ENCODE measurements at places on chromosomes 1 and 21.

- DNase-seq = no peak
Observed at GRCh38 chr1:10860682-10861081, 64.2 kb upstream of the CASZ1 start.

GRCh38 chr1:105087506-105087905, 1337.8 kb downstream of the AMY1C start:
- DNase-seq = no peak

- no peak for DNase-seq
Observed at GRCh38 chr21:37414292-37415253, 48.0 kb downstream of the DYRK1A start.

DNA sequence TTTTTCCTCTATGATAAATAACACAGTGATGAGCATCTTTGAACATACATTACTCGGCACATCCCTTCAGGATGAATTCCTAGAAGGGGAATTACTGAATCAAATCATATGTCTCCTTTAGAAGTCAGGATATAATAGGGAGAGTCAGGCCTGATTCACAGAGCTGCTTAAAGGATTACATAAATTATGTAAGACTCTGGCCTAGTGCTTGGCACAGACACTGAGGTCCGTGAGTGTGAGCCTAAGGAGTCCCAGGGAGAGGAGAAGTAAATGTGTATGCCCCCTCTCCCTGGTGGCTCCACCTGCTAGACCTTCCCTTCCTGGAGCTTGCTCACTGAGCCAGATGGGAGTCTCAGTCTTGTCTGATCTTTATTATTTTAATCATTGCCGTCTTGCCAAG, 8.6 kb upstream of the FOXE3 start:
- no peak for DNase-seq

GRCh38 chr21:20647607-20648006, 350.6 kb upstream of the NCAM2 start:
- DNase-seq = peak; percentile 23

- no peak for DNase-seq
Observed at GRCh38 chr21:35043549-35043948, 5.6 kb downstream of the RUNX1 start.

DNA sequence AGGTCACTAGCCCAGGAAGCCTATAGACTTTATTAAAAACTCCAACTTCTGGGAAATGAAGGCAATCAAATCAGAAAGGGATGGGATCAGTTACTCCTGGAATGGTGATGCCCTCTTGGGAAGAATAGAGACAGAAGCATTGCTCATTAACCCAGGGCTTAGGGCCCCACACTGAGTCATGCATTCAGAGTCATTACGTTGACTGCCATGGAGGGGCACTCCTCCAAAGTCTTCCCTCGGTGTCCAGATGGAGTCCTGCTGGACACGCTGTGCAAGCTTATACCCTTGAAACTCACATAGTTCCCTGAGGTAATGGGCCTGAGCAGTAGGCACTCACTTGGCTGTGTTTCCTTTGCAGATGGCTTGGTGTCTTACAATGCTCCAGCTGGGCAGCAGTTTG, 35.2 kb upstream of the HSD17B7 start:
- no peak for DNase-seq

- no peak for DNase-seq
Observed at GRCh38 chr1:119768778-119769177, at the start of gene HMGCS2. Gene HMGCS2, minus strand, starts transcription at chr1:119768905. Its CDS starts 61 bp downstream, at chr1:119768844.

DNA sequence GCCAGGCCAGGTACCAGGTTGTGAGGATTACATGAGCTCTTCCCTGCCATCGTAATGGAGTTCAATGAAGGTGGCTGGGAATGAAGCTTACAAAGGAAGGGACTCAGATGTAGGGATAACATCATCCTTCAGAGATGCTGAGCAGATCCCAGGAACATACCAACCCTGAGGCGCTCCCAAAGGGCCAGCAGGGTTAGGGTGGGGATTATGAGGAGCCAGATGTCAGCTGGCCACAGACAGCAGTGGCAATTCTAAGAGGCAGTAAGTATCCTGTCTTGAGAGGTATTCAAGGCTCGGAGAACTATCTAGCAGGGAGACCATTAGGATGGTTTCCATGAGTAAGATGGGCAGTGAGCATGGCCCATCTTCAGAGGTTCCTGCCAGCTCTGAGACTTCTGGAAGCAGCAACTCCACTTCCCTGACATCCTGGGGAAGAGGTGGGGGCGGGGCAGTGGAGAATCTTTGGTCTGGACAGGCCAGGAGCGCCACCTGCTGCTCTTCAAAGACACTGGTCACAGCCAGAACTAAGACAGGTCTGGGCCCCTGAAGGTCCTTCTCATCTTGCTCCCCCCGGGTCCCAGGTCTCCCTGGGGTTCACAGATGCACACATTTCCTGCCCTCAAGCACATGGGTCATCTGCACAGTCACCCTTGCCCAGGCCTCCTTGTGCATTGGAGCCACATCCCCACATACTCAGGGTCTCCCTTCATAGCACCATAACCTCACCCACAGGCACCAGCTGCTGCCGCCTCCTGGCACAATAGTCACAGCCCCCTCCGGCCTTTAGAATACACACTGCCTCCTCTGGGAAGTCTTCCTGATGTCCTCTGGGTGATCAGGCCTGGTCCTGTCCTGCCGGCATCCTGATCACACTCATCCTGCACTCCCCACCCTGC, 2.7 kb upstream of the SDC3 start:
- peak; percentile 76 for DNase-seq

GRCh38 chr1:197659171-197659570, 116.1 kb downstream of the DENND1B start:
- DNase-seq = no peak

DNA sequence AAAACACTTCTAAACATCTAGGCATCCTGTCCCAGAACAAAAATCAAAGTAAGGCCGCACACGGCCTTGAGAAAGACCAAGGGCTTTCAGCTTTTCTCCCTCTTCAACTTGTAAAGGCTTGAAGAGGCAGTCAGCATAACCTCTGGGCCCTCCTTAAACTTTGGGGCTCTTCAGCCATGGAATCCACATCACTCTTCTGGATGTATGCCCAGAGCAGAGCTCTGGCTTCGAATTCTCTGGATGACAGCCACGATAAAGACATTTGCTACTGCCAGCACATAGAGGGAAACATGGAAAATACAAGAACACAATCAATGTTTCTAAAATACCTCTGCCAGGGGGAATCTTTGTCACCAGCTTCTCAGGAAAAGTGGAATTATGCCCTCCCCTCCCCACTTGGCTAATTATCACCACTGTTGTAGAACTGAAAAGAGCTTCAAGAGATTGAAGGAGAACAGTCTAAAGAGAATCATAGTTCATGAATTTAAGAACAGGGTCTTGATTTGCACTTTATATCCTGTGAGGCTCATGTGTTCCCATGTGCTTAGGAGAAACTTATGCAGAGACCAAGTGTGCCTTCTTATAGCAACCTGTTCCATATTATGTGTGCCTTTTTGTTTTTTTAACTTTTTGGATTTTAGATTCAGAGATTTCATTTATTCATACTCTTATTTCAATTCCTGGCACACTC, 39.0 kb upstream of the DPT start:
- DNase-seq = peak; percentile 63

- DNase-seq = no peak
Observed at GRCh38 chr1:101178341-101178687, 58.5 kb upstream of the S1PR1 start.

GRCh38 chr1:240068961-240069360, 22.7 kb upstream of the FMN2 start:
- no peak for DNase-seq

DNA sequence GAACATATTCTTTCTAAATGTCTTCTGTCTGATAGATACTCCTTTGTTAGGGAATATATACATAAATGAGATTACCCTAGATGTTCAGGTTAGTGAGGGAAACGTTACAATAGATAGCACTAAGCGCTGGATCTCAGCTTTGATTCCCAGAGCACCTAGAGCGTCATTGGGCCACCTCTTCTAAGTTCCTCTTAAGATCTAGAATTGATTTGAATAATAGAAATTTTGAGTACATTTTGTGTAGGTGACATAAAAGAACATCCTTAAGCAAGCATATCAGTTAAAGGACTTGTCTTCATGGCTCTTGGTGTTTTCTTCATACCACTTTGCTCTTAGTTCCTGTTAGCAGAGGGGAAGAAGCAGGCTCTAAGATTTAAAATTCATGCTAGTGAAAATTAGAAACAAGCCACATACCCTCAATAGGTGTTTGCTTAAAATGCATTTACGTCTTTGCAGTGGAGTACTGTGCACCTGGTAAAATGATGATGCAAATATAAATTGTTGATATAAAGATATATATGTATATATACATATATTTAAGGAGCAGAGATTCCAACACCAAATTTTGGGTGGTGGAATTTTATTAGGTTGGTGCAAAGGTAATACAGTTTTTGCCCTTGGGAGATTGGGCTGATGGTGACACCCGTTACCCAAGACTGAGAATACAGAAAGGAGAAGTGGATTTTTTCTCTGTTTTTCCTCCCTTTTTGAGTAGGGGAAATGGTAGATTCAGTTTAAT, 47.1 kb downstream of the DYRK1A start:
- DNase-seq = no peak
